ENCODE measurements at places on chromosomes 7 and 10.
A peak's percentile ranks its signal among the peaks of the same experiment; 100 is the strongest.

DNA sequence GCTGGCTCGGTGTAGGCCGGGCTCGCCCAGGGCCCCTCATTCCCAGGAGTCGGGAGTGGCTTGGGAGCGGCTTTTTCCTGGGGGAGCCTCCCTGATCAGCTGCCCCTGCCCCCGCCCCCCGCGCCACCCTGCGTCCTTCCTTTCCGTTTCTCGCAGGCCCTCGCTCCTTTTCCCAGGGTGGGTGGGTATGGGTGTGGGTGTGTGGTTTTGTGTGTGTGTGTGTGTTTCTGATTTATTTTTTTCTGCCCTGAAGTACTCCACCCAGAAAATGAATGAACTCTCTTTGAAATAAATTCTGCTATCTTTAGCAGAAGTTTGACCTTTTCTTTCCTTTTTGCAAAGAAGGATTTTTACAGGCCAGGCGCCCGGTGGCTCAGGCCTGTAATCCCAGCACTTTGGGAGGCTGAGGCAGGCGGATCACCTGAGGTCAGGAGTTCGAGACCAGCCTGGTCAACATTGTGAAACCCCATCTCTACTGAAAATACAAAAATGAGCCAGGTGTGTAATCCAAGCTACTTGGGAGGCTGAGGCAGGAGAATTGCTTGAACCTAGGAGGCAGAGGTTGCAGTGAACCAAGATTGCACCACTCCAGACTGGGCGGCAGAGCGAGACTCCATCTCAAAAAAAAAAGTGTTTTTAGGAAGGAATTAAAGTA lies 30.0 kb upstream of the AP5Z1 start:
- no peak for DNase-seq

DNA sequence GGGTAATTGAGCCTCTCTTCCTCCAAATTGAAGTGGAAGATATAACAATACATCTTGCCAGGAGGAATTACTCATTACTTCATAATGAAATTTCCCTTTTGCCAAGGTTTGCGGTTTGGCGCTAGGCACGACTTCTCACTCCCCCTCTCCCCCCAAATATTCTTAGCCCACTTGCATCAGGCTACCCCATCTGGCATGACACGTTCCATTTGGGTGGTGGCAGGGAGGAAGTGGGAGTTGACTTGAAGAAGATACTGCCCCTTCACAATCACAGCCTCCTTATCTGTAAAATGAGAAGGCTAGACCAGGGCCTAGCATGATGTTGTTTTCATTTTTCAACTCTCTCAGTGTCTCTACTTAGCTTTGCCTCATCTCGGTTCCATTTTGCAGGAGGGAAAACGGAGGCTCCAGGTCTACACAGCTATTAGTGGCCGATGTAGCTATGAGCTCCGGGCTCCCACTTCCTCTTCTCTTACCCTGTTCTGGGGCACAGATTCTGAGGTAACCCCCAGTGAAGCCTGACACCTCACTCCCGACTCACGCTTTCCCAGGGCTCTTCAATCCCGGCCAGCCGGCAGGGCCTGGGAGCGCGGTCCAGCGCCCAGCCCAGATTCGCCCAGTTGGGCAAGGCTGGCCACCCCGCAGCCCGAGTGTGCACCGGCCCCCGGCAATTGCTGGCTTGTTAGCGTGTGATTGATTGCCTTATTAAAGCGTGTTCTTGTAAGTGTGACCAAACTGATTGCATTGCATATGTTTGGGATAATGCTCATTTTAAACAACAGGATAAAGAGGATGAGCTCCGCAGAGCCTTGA lies 6.5 kb downstream of the EVX1 start:
- peak; percentile 22 for DNase-seq

- peak; percentile 45 for DNase-seq
Measured at GRCh38 chr7:20200971-20201370, 16.2 kb downstream of the MACC1 start.

DNA sequence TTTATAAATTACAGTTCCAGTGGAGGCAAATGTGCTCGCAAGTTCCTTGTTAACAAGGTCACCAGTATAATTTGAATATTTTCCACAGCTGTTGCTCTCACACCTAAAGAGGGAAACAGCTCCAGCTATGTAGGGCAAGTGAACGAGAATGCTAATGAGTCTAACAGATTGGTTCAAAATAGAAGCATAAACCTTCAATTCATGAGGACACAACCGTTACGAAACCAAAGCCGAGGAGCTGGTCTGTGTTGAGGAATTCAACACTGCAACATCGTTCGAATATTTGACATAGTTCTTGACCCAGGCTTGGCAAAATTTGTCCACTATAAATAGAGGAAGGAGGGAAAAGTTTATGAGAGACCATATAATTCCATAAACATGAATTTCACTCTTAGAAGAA lies 161.3 kb downstream of the KLF6 start:
- no peak for DNase-seq

- no peak for DNase-seq
Measured at GRCh38 chr7:114088470-114088940, 169.7 kb upstream of the PPP1R3A start.

- DNase-seq, result peak; percentile 95
Measured at GRCh38 chr7:12583176-12583575, 12.7 kb downstream of the SCIN start.

DNA sequence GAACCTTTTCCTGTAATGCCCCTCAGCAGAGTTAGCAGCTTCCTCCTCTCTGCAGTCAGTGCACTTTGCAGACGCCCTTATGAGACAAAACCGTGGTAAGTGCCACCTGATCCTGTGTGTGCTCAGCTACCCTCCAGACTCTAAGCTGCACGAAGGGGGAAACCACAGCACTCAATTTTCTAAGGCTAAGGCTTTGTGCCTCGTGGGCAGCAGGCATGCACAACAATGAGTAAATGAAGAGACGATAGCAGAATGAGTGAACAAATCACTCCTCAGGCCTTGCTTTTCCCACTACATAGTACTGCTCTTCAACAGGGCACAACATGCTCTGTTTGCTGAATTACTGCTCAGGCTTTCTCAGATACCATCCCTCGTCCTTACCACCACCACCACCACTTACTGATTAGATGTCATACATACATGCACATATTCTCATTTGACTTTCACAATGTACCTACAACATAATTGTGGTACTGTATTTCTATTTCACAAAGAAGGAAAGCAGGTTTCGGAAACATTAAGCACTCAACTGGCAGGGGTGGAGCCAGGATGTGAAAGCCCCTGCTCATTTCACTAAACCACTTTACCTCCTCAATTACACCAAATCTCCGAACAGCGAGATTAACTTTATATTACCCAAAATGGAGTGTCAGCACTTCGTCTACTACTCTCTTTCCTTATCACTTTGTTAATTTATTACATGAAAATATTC lies 85.4 kb downstream of the ICA1 start:
- peak; percentile 44 for DNase-seq
